NCI-H1694 treated with DMSO at 0.1 percent for 48 hours (cell line): ENCODE measurements at places on chromosomes 13 and 19.

DNA sequence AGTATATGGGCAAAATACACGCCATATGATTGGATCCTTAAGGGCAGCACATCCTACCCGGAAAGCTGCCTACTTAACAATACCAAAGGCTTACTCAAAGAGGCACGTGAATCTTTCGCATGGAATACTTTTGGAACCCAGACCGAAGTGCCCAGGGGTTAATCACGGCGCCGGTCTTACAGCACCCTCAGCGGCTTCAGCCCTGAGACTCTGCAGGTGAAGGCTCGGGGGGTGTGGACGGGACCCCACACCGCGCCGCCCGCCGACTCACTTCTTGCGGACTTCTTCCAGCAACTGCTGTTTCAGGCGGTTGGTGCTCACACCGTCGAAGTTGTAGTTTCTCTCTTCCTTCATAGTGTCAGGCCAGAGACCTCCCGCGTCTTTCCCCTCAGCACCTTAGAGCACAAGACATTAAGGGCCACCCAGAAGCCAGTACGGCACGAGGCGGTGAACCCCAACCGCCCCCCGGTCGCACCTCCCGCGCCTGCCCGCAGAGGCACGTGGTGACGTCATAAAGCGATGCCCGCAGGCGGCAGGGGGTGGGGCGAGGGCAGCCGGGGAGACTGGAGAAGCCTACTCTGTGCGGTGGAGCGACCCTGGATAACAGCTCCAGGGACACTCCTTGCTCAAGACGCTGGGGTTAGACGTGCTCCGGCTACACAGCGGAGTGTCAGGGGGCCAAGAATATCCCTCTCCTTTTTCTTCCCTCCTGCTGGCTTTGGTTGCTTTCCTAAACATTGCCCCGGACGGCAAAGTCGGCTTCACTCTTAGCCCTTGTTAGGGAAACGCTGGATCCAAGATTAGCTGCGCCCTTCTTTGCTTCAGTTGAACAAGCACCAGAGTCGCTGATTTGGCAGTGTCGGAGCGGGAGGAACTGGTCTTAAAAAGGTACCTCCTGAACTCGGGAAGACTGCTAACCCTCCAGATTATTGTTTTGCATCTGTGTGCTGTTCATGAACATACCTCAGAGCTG is at the start of gene CCDC169:
Gene CCDC169 (minus strand): TSS at position 449 of the 973 bp plus-strand sequence. CDS start 95 bp downstream, at position 354.
- no peak for DNase-seq

GRCh38 chr19:23882493-23882892 is 32.2 kb upstream of the ZNF726 start:
- DNase-seq = no peak

GRCh38 chr19:54247106-54247930 is 4.7 kb upstream of the LILRA6 start:
- no peak for DNase-seq

DNA sequence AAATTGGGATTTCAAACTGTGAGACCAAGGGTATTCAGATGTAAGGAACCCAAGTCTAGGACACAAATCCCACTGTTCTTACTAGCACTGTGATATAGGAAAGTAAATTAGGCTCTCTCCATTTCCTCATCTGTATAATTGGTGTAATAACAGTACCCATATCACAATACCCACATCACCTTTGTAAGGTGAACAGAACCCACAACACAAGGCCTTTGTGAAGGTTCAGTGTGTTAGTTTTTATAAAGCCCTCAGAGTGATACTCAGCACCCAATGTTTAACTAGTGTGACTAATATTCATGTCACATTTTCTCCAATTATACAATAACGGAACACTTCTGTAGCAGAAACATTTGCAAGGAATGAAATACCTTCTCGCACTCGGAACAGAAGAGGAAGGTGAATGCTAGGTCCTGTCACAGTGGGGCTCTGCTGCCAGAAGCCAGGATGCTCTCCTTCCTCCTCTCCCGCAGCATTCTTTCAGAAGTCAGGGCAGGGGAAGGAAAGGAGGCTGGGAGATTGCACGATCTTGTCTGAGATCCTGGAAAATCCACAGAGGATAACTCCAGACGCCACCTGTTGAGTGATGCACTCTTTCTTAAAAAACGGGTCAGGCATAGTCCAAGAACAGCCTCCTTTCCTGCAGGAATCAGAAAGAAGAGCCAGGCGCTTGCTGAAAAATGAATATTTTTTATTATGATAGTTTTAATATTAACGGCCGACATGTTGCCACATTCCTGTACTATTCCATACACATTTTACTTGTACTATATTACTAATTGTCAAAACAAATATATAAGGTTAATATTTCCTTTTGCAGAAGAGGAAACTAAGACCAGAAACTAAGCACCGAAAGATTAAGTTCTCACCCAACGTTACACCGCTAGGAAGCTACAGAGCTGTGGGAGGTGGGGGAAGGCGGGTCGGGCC is 762 bp downstream of the ZNF45 start:
- DNase-seq = no peak
